ENCODE measurements at places on chromosomes 2 and 18. TPM values are rescaled to one million over a fixed set of nuclear protein-coding genes. Genes with fewer than 3 reads are reported as not detected.

Gene DOK6
- 15.1 TPM for total RNA-seq

DNA sequence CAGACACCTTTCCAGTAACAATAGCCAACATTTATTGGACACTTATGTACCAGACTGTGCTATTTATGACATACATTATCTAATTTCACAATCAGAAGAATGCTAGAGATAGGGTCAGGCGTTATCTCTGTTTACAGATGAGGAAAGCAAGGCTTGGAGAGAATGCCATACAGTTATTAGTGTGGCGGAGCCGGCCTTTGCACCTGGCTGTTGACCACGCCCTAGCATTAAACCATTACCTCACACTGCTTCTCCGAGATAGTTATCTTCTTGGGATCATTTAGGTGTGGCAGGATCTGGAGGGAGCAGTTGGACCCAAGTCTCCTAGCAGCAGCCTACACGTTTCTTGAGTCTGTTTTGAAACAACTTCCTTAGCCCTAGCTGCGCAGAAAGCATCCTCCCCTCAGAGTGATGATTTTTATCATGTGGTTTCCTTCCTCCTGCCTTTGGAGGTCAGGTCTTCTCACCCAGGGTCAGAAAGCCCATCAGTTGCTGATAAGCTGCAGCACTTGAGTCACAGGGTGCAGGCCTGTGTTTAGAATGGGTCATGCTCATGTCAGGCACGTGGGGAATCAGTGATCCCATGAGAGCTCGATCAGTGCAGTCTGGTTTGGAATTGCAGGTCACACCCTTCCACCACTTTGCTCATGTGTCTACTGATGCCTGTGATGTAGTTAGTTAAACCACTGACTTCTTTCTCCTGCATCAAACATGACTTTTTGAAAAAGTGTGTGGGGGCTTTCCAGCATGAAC, 118.2 kb downstream of the SPTBN1 start:
- peaks cover 95% of the 10 kb centered on the region for H3K4me1 ChIP-seq
- peaks cover 2% of the 10 kb centered on the region for H3K36me3 ChIP-seq
- H3K27me3 ChIP-seq = no peaks in the 10 kb centered on the region
- H3K4me3 ChIP-seq = no peak overlapping the region
- peak overlapping the region; percentile 97 for H3K27ac ChIP-seq

GRCh38 chr2:231376857-231377256, 18.7 kb upstream of the B3GNT7 start:
- H3K36me3 ChIP-seq = peaks cover 8% of the 10 kb centered on the region
- no peak overlapping the region for H3K27ac ChIP-seq
- no peak overlapping the region for H3K4me3 ChIP-seq
- peaks cover 12% of the 10 kb centered on the region for H3K4me1 ChIP-seq
- no peak for DNase-seq

GRCh38 chr2:165567273-165567672, 97.8 kb downstream of the CSRNP3 start:
- H3K4me1 ChIP-seq = peaks cover 3% of the 10 kb centered on the region
- no peaks in the 10 kb centered on the region for H3K36me3 ChIP-seq
- no peaks in the 10 kb centered on the region for H3K27me3 ChIP-seq
- DNase-seq = no peak
- no peak overlapping the region for H3K27ac ChIP-seq

DNA sequence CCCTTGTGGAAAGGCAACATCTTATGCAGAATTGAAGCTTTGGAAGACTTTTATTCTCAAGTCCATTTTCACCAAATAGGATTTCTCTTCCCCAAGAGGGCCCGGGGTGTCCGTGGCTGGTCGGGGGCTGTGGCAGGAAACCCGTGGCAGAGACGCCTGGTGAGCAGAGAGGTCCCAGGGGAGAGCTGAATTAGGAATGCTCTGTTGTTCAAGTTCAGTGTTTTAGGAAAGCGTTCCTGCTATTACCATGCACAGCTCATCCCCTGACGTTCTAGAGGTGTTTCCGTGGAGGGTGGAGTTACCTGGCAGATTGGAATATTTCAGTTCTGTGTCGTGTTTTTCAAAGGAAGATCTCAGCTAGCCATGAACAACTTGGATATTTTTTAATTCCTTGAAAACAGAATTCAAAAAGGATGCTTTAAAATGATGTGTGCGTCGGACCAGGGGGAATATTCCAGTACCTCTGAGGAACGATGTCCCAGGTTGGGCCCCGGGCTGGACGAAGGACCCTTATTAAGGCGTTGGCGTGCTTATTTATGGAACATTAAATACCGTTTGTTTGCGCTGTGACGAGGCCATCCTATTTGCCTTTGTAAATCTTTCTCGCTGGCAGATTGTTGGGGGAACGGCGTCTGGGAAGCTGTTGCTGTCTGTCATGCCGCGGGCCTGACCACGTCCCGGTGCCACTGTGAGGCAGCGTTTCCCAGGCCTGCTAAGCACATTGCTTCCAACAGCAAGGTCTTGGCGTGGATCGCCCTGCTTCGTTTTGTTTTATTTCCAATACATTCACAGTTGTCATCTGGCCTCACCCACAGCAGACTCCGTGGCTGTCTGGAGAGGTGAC, 8.2 kb downstream of the NFATC1 start:
- peak; percentile 89 for DNase-seq
- H3K4me1 ChIP-seq = peaks cover 25% of the 10 kb centered on the region
- H3K4me3 ChIP-seq = no peak overlapping the region
- H3K27me3 ChIP-seq = no peaks in the 10 kb centered on the region

Gene DDX18
- 46.8 TPM for total RNA-seq

GRCh38 chr2:241811952-241812729, 3.1 kb downstream of the NEU4 start:
- H3K4me3 ChIP-seq = no peak overlapping the region
- no peak overlapping the region for H3K27ac ChIP-seq
- H3K27me3 ChIP-seq = peaks cover 3% of the 10 kb centered on the region
- no peaks in the 10 kb centered on the region for H3K36me3 ChIP-seq
- H3K4me1 ChIP-seq = peaks cover 5% of the 10 kb centered on the region

Gene ANKRD36C
- 50.8 TPM for total RNA-seq

DNA sequence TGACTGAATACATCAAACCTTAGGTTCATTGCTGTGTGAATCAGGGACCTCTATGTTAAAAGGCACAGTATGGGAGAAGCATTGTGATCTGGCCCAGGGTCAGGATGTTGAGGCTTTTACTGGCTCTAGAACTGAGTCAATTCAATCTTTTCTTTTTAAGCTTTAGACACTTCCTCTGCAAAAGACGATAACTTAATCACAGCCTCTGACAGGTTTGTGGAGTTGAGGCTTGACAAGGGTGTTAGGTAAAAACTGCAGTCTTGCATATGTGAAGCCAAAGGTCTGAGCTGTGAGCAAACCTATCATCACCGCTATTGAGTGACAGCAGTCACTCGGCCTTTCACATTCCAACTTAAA, 17.3 kb upstream of the ARHGAP25 start:
- peaks cover 2% of the 10 kb centered on the region for H3K4me1 ChIP-seq
- no peak overlapping the region for H3K27ac ChIP-seq
- DNase-seq = no peak
- no peak overlapping the region for H3K4me3 ChIP-seq
- peaks cover 4% of the 10 kb centered on the region for H3K27me3 ChIP-seq

- H3K4me1 ChIP-seq = peaks cover 21% of the 10 kb centered on the region
- no peaks in the 10 kb centered on the region for H3K27me3 ChIP-seq
- DNase-seq = no peak
- H3K27ac ChIP-seq = no peak overlapping the region
- no peak overlapping the region for H3K4me3 ChIP-seq
Observed at GRCh38 chr2:73059106-73059505, 12.4 kb downstream of the SFXN5 start.

- H3K36me3 ChIP-seq = no peaks in the 10 kb centered on the region
- H3K27me3 ChIP-seq = no peaks in the 10 kb centered on the region
- peak overlapping the region; percentile 74 for H3K27ac ChIP-seq
- DNase-seq = no peak
- no peak overlapping the region for H3K4me3 ChIP-seq
Observed at GRCh38 chr2:161135951-161136593, 24.2 kb upstream of the TANK start.

Gene GAL3ST2
- 1.3 TPM for total RNA-seq

GRCh38 chr2:225076125-225076524, 33.9 kb upstream of the DOCK10 start:
- no peak overlapping the region for H3K4me3 ChIP-seq
- H3K4me1 ChIP-seq = no peaks in the 10 kb centered on the region

DNA sequence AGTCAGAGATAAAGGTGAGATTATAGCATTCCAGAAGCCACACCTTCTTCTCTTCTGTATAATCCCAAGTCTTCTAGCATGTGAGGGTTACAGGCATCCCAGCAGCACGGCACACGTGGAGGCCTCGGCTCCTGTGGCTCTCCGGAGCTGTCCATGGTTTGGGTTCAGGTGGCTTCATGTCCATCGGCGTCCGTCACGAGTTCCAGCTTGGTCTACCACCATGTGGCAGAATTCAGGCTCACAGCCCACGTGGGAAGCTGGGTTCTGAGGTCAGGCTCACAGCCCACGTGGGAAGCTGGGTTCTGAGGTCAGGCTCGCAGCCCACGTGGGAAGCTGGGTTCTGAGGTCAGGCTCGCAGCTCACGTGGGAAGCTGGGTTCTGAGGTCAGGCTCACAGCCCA, 378.3 kb upstream of the SALL3 start:
- no peak for DNase-seq
- no peak overlapping the region for H3K27ac ChIP-seq

DNA sequence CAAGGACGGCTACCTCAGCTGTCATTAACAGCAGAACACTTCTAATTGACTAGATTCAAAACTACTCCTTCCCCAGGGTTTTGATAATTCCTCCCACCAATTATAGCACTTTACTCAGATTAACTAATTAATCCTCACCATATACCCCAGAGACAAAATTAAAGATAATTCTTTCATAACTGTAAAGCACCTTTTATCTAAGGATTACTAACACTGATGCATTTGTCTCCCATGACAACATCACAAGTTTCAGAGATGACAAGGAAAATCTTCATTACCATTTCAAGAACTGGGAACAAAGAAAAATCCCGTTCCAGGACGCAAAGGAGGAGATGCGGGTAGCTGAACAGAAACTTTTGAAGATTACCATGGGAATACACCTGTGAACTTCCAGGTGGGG, 129.4 kb upstream of the ITGA6 start:
- H3K36me3 ChIP-seq = no peaks in the 10 kb centered on the region
- DNase-seq = no peak
- no peak overlapping the region for H3K4me3 ChIP-seq

Gene PRSS56
- total RNA-seq = not detected

Gene TDRD15
- total RNA-seq = 0.10 TPM

Gene ZNF385B
- total RNA-seq = 0.25 TPM

GRCh38 chr2:73972846-73973245, 11.9 kb upstream of the TET3 start:
- H3K4me1 ChIP-seq = peaks cover 11% of the 10 kb centered on the region
- H3K4me3 ChIP-seq = no peak overlapping the region
- DNase-seq = no peak
- no peaks in the 10 kb centered on the region for H3K36me3 ChIP-seq
- peaks cover 3% of the 10 kb centered on the region for H3K27me3 ChIP-seq

Gene SERPINB4
- total RNA-seq = not detected

Gene SNED1
- 2.9 TPM for total RNA-seq
